Activated CD4-positive, alpha-beta T cell treated with anti-CD3 and anti-CD28 coated beads for 1 hour (primary cell): ENCODE measurements at places on chromosomes 4 and X.

GRCh38 chr4:147965056-147965455 lies 233.2 kb downstream of the ARHGAP10 start:
- no peak for DNase-seq

GRCh38 chr4:23060776-23061175 lies 368.0 kb downstream of the GBA3 start:
- DNase-seq: no peak

DNA sequence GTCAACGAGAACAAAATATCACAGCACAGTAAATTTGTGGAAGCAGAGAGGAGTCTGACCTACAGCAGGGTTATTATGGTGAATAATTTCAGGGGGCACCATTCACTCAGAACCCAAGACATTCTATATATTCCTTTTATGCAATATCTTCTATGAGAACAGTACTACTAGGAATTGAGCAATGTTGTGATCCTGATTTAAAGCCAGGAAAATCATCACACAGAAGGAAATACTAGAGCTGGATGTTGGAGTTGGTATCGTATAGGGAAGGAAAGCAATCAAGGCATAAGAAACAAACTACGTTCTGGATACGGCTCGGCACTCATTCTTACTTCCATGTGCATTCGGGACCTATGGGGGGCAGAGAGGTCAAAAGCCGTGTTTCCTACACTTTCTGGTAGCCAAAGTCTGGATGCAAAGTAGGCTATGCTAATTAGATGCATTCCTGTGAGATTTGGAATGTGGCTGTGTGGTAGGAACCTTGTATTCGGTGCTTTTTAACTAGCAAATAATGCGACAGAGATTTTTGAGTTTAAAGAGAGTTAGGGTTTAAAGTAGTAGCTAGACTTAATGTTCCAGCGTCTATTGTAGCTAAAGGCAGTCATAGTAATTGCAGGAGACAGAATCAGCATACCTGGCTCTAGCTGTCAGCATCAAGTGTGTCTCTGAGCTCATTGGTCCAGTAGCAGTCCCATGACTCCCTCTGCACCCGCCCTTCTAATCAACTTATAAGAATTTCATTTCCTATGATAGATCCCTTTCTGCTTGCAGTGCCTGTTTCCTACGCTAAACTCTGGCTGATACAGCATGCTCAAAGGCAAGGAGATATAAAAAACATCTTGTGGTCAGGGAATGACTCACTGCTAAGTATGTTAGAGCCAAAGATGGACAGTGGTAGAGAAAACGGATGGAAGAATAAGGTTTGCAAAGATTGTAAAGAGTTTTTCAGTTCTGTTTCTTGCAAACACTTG lies 43.3 kb upstream of the PDGFC start:
- DNase-seq: no peak

DNA sequence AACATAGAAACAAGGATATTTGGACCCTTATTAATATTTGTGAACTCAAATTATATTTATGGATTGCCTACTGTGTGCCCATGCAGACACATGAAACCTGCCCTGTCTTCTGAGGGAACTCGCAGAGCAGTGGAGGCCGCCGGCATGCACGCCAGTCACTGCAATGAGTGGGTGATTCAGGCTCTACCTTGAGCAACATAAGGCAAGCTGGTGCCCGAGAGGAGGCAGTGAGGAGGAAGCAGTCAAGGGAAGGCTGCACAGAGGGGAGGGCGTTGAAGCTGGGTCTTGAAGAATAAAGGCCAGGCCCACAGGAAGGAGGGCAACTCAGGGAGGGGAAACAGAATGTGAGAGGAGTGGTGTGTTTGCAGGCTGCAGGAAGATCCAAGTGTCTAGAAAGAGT lies 52.8 kb downstream of the PPEF2 start:
- no peak for DNase-seq

GRCh38 chr4:159735281-159736207 lies 632.7 kb downstream of the RAPGEF2 start:
- DNase-seq: no peak

DNA sequence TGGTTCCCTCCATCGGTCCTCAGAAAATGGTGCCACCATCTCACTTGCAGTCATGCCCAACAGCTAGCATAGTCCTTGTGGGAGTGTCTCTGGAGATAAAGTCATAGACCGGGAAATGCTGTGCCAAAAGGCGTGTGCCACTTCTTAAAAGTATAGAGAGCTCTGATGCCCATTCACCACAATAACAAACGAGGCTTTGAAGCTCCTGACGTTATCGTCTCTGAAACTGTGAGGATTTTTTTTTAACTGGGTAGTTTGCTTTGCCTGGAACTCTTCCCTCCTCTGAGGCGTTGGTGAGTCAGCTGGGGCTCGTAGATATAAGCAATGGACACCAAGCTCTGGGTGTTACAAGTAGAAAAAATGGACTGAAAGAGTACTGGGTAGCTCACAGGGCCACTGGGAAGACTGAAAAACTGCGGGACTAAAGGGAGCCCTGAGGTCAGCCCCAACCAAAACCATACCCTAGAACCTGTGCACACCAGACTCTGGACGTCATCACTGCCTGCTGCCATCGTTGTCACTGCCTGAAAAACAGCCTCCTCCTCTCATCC lies 89.4 kb upstream of the TRIM2 start:
- DNase-seq: peak; percentile 30

- no peak for DNase-seq
Observed at GRCh38 chrX:150529587-150529986, 38.8 kb upstream of the MTM1 start.

DNA sequence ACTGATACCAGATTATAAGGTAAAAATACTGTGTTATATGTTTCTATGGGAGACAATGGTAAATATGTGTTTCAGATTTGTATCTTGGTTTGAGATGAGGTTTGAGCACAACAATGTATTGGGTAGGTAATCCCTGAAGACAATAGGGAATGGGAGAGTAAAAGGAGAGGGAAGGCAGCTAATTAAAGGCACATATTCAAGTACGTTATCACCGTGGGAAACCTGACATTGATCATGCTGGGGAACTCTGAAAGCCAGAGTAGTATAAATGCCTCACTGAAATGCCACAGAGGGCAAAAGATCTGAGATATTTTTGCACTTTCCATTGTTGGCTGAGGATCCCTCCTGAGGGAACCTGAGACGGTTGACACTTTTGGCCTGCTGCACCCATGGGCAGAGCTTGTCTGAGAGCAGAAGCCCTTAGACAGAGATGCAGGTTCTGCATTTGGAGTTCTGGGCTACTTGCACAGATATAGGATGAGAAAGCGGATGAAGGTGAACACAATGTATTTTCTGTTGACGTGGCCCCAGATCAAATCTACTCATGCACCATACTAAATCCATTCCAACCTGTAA lies 506.7 kb downstream of the PCDH18 start:
- no peak for DNase-seq

- no peak for DNase-seq
Observed at GRCh38 chr4:124203613-124204238, 508.8 kb downstream of the ANKRD50 start.

DNA sequence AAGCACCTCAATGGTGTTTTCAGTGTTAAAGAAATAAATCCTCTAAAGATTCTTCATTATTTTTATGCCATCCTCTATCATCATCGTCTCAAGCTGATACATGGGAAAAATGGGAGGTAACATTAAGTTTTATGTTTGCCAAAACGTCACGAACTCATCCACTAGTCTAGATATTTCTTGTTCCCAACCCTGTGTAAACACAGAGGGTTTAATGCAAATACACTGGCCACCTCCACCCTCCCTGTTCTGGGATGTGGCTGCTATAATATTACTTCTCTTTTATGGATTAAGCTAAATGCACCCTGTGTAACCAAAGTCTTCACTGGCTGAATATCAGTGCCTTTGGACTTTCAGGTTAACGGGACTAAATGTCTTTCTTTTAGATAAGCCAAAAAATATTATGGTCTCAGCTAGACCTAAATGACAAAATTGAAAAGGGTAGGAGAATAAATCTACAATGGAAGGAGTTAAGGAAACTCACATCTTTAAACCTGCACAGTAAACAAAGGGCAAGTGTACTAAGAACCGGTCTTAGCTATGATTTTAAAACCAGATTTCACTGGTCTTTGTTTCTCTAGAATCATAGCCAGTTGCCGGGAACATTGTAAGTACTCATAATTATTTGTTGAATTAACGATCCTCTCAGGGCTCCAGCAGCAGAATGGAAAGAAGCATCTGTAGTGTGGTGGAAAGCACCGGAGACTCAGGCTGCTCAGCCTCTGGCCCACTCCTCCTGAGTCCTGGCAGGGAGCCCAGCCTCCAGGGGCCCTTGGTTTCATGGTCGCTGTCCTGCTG lies 103.5 kb upstream of the NOCT start:
- DNase-seq: no peak

- no peak for DNase-seq
Observed at GRCh38 chr4:42488554-42488953, 91.3 kb downstream of the SHISA3 start.

DNA sequence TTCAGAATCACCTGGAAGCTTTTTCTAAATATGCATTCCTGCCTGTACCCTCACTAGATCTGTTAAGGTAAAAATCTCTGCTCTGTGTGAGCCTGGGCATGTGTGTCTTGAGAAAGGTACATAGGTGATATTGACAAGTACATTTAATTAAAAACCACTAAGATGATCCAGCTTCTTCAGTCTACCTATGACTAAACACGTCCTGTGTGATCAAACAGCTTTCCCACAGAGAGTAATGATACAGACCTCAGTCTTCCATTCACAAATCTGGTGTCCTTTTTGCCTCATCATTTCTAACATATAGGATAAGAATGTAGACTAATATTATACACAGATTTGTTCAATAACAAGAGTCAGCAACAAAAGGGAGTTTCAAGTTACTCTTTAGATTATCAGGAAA lies 42.6 kb downstream of the GALNT7 start:
- no peak for DNase-seq

- DNase-seq: no peak
Observed at GRCh38 chr4:188002751-188003150, 7.2 kb downstream of the ZFP42 start.

DNA sequence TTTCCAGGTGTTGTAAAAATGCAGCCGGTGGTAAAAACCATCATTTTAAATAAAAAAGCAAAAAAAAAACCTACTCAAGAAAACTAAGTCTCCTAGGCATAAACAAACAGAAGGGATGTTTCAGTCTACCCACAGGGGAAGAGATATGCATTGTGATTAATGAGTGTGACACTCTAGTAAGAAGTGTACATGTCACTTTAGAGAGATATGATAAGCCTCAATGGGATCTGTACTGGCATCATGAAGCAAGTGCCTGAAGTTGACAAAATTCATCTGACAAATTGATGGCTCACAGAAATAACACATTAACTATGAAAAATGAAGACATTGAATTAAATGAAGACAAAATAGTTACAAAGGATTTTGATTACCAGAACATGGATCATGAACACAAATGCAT lies 162.7 kb downstream of the NPFFR2 start:
- no peak for DNase-seq

DNA sequence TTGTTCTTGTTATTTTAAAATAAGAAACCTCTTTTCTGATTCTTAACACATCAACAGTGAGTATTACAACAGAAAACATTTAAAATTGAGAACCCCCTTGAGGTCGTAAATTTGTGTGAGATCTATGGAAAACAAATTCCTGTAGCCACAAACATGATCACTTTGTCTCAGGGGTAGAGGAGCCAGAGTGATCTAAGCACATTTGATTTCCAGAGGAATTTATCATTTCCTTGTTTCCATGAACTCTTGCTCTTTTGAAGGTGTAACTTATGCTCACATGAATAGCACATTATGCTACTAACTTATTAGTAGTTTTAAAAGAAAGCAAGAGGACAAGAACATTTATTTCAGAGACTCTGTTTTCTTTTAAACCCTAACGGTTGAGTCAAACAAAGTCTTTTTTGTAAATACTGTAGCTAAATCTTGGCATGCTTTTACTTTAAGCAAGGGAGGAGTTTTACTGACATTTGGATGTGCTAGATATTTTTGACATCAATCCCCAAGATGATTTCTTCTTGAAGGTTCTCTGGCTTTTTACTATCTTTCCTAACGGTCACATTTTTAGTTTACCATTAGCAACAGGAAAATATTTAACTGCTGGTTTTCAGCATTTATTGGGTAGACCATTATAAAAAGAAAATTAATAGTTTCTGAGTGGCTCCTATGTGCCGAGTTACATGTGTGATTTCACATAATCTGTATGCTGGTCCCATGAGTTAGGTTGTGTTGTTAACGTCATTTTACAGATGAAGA lies 27.9 kb upstream of the ZCCHC12 start:
- DNase-seq: no peak

GRCh38 chr4:62327612-62328297 lies 1127.6 kb downstream of the ADGRL3 start:
- DNase-seq: no peak

- DNase-seq: no peak
Observed at GRCh38 chr4:38190717-38191178, 230.6 kb downstream of the PTTG2 start.
